Mammary microvascular endothelial cell (primary cell): ENCODE measurements at places on chromosomes 13 and 19. TPM values are rescaled to one million over a fixed set of nuclear protein-coding genes. Genes with fewer than 3 reads are reported as not detected.

SHANK1 gene
- total RNA-seq, result 0.13 and 0.30 TPM in 2 replicates

NLRP9 gene
- not detected in 2 replicates for total RNA-seq

IGFL4 gene
- not detected in 2 replicates for total RNA-seq

ZNF582 gene
- total RNA-seq, result 1.3 and 1.9 TPM in 2 replicates

KCTD4 gene
- not detected in 2 replicates for total RNA-seq

OR4F17 gene
- total RNA-seq, result not detected in 2 replicates

CC2D1A gene
- 19.9 and 26.3 TPM in 2 replicates for total RNA-seq

NOVA2 gene
- total RNA-seq, result 9.7 and 10.4 TPM in 2 replicates

LHFPL6 gene
- total RNA-seq, result 20.5 and 21.5 TPM in 2 replicates

ZNF836 gene
- total RNA-seq, result 3.3 and 4.2 TPM in 2 replicates

FCGBP gene
- total RNA-seq, result not detected in 2 replicates

CBARP gene
- total RNA-seq, result 1.9 and 3.1 TPM in 2 replicates

PSG3 gene
- 0.79 and 0.87 TPM in 2 replicates for total RNA-seq

ZMYM5 gene
- 6.0 and 7.2 TPM in 2 replicates for total RNA-seq

SKA3 gene
- total RNA-seq, result 25.3 and 31.8 TPM in 2 replicates

ATP8B3 gene
- 0.93 and 2.3 TPM in 2 replicates for total RNA-seq

BCL2L12 gene
- total RNA-seq, result 33.2 TPM in 2 replicates

ZNF625 gene
- 4.1 and 6.7 TPM in 2 replicates for total RNA-seq

NAT14 gene
- 15.4 and 16.5 TPM in 2 replicates for total RNA-seq

S1PR4 gene
- 0.73 and 1.5 TPM in 2 replicates for total RNA-seq

SHISA7 gene
- total RNA-seq, result not detected in 2 replicates

TEKTIP1 gene
- total RNA-seq, result not detected in 2 replicates
